CD4-positive, alpha-beta T cell treated with Interleukin-6 for 4 hours (primary cell): ENCODE measurements at places on chromosomes 3 and 15.

DNA sequence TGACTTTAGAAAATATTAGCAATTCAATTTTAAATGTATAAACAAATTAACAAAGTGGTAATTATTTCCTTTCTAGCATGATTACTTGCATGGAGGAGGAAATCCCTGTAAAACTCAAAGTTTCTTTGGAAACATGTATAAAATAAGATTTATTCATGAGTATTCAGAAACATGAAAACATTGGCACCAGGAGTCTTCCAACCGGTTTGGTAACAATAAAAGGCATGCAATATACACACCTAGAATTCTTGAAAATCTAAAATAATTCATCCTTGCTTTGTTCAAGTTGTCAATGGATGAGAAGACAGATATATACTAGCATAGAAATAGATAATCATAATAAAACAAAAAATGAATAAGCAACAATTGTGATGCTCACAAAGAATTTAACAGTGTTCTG lies 76.4 kb downstream of the ZPLD1 start:
- DNase-seq = no peak

DNA sequence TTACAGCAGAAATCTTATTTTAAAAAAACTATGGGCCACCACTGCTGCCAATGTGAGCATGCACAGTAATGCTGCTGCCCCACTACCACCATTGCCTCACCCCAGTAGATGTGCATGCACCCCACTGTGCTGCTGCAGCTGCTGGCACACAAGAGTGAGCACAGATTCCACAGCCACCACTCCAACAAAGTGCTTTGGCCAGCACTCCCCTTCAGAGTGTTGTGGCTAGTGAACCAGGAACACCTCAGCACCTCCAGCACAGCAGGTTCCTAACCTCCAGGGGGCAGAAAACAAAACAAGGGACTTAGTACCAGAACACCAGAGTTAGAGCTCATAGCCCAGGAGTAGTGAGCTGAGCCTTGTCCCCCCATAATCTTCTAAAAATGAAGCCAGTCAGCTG lies 629.6 kb downstream of the PYDC2 start:
- no peak for DNase-seq

DNA sequence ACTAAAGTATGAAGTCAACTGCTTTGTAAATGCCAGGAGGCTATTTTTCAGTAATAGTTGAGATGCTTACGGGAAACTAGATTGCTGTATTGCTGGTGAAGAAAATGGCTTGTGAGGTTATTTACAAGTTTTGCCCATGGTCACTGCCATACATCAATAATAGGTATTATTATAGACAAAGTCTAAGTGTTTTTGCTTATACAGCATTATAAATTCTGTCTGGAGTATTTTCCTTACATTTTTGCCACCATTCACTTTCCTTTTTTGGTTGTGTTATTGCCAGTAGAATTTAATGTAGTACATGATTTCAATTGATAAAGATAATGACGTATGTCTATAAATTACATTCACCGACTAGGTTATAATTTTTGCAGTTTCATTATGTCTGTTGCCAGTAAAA lies 114.2 kb downstream of the CDIN1 start:
- DNase-seq = no peak

GRCh38 chr3:194375473-194376240 lies 6.1 kb upstream of the LRRC15 start:
- no peak for DNase-seq

DNA sequence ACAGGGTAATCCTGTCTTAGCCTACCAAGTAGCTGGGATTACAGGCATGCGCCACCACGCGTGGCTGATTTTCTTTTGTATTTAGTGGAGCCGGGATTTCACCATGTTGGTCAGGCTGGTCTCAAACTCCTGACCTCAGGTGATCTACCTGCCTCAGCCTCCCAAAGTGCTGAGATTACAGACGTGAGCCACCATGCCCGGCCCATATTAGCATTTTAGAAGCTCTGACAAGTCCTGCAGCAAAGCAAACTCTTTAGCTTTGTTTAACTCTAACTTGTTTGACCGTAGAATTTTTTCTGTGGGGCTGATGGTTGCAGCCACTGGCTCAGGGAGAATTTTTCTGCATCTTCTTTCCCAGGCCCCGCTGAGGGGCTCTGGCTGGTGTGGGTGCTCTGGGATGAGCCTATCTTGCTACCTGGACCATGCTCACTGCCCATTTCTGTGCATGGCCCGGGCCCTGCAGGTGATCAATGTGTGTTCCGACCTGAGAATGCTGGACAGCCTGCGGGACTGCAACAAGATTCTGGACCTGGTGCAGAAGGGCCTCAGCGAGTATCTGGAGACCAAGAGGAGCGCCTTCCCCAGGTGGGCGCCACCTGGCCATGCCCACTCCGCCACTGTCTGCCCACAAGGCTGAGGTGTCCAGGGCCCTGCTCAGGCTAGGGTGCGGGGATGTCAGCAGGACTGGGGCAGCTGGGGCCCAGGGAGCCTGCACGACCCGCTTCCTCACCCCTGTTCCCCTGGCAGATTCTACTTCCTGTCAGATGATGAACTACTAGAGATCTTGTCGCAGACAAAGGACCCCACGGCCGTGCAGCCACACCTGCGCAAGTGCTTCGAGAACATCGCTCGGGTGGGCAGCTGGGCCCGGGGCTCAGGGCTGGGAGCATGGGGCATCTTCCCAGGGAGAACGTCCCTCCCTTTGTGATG lies 41.3 kb downstream of the DNAH1 start:
- no peak for DNase-seq

GRCh38 chr3:82133070-82133606 lies 371.7 kb upstream of the GBE1 start:
- peak; percentile 45 for DNase-seq

DNA sequence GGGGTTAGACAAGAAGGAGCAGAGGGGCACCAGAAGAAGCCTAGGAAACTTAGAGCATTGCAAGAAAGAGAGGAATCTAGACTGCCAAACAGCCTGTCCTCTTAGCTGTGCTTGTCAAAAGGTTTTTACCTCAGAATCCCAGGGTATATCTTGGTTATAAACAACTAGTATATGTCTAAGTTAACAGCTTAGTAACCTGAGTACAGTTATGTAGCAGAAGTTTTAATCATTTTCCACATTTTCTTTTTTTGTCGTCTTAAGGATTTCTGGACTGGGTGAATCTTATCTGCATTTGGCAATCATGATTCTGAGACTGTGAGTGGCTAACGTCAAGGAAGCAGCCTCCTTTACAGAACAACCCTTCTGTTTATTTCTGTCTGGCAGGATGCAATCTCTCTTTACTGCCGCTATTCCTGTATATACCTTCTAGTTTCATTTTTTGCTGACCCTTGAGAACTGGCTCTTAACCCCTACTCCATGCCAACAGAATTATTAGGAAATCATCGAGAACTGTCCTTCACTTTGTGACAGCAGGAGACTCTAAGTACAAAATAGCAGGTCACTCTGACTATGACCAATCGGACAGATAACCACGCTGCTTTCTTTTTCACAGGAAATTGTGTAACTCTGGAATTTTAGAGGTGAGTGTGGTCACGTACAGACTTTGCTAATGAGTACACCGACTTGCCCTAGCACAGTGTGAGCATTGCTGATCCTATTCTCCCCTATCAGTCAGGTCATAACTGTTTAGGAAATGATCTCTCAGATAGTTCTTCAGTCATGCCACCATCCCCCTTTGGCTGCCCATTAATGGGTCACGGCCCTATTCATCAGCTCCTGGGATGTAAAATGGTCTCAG lies 3.3 kb upstream of the CP start:
- DNase-seq = no peak

- DNase-seq = no peak
These were observed 41.2 kb downstream of the GJD2 start for GRCh38 chr15:34713635-34714034.

GRCh38 chr3:43413676-43414368 lies 127.5 kb downstream of the SNRK start:
- no peak for DNase-seq

GRCh38 chr3:155730843-155731242 lies 14.0 kb downstream of the PLCH1 start:
- no peak for DNase-seq

DNA sequence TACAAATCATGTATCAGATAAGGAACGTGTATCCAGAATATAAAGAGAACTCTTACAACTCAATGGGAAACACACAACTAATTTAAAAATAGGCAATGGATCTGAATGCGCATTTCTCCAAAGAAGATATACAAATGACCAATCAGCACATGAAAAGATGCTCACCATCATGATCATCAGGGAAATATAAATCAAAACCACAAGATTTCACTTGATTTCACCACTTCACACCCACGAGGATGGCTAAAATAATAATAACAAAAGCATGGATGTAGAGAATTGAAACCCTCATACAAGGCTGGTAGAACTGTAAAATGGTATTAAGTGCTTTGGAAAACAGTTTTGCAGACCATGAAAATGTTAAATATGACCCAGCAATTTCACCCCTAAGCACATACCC lies 26.7 kb upstream of the SLC12A8 start:
- no peak for DNase-seq

DNA sequence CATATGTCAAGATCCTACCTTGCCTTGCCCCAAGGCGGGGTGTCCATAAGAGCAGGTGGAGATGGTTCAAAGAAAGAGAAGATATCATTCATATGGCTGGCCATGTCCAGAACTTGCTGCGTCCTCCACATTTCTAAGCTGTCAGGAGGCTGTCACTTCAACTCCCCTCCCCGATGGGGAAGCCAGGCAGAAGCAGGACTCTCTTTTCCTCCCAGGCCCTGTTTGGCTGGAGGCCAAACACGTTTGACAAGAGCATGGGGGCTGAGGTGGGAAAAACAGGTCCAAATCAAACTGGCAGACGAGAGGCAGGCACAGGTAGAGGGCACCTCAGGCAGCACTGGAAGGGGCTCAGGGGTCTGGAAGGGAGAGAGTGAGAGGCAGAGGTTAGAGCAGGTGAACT lies 37.7 kb downstream of the MESD start:
- no peak for DNase-seq

GRCh38 chr3:135752851-135753250 lies 212.7 kb upstream of the PPP2R3A start:
- DNase-seq = no peak

DNA sequence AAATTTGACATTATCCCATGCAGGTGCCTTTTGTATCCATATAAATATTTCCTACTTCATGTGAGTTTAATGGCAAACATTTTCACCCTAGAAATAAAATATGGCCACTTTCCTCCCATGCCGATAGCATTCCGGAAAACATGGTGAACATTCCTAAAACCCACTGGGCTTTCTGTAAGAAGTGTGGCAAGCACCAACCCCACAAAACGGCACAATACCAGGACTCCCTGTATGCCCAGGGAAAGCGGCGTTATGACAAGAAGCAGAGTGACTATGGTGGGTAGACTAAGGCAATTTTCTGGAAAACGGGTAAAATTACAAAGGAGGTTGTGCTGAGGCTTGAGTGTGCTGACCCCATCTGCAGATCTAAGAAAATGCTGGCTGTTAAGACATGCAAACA lies 7.6 kb downstream of the ANXA2 start:
- no peak for DNase-seq

GRCh38 chr3:170765419-170766078 lies 104.4 kb downstream of the RPL22L1 start:
- no peak for DNase-seq

GRCh38 chr3:14490831-14491230 lies 49.3 kb downstream of the GRIP2 start:
- no peak for DNase-seq

DNA sequence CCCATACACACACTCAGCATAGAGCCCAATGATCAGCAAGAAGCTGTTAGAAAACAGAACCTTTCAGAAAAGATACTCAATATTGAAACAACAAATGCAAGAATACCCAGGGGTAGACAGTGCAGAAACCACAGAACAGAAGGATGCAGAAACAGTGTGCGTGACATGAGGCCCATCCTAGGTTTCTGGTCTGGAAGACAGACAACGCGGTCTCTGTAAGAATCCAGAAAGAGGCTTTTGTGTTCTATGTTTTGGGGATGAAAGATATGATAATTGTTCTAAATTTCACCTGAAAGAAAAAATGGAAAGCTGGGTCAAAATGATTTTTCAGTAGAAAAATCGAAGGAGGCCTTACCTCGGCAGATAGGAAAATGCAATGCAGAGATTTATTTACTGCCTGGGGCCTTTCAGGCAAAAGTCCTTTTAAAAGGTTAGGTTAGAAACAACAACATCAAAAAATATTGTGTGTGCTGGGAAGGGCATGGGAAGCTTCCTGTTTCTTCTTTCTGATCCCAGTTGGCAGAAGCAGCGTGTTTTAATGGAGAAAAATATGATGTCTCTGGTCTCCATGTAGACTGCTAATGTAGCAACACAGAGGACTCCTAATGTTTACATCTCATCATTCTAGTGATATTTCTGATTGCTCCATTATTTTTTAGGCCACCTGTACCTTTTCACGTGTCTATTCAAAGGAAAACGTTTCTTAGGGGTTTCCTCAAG lies 17.0 kb downstream of the SYNM start:
- DNase-seq = no peak

DNA sequence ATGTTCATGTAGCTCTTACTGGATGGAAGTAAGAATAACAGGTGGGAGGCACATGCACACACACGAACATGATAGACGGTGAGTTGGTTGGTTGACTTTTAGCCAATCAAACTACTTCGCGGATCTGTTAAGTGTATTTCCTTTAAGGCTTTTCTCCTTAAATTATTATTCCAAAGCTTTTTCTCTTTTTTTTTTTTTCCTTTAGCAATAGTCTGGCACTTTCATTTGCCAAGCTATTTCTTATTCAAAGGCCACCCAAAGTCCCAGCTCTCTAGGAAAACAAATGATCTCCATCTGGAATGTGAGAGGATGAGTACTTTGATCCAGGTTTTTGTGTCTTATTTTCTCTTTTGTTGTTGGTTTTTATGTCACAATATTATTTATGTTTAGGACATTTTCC lies 141.1 kb downstream of the TPRG1 start:
- no peak for DNase-seq

DNA sequence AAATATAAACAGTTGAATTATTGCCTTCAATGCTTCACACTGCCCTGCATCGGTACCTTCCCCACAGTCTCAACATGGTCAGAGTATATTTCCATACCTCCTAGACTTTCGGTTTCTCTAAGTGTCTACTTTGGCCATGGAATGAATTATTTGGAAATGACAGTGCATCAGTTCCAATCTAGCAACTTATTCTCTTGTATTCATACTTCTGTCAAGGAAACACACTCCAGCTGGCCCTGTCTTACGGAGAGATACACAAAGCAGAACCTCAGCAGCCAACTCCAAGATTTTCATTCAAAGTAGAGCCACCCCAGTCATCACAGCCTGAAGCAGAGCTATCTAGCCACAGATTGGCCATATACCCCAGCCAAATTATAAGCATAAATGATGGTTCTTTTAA lies 518.4 kb upstream of the UBE2E2 start:
- DNase-seq = no peak

- peak; percentile 80 for DNase-seq
These were observed 16.1 kb upstream of the CACNA2D2 start for GRCh38 chr3:50519471-50520089.
